Brain pericyte (primary cell): ENCODE measurements at places on chromosomes 5 and 9.

DNA sequence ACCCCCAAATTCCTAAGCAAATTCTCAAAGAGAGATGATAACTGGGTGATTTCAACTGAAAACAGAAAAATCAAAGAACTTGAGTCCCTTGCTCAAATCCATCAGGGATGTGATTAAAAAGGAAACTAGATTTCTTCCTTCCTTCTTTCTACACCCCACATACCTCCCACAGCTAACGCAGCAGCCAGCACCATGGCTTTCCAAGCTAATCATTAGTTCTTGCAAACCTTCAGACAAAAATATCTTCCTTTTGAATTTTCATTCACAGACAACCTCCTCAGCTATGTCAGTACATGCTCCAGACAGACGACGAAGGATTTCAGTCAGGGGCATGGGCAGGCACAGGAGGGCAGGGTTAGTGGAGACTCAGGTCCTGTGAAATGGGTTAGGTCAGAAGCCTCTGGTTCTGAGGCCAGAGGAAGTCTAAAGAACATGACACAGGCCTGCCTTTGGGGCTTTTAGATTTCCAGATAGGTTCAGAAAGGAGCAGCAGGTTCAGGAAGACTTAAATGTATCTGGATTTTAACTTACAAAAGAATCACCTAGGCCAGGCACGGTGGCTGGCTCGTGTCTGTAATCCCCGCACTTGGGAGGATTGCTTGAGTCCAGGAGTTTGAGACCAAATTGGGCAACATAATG is 173.7 kb upstream of the NFIB start:
- DNase-seq = no peak

DNA sequence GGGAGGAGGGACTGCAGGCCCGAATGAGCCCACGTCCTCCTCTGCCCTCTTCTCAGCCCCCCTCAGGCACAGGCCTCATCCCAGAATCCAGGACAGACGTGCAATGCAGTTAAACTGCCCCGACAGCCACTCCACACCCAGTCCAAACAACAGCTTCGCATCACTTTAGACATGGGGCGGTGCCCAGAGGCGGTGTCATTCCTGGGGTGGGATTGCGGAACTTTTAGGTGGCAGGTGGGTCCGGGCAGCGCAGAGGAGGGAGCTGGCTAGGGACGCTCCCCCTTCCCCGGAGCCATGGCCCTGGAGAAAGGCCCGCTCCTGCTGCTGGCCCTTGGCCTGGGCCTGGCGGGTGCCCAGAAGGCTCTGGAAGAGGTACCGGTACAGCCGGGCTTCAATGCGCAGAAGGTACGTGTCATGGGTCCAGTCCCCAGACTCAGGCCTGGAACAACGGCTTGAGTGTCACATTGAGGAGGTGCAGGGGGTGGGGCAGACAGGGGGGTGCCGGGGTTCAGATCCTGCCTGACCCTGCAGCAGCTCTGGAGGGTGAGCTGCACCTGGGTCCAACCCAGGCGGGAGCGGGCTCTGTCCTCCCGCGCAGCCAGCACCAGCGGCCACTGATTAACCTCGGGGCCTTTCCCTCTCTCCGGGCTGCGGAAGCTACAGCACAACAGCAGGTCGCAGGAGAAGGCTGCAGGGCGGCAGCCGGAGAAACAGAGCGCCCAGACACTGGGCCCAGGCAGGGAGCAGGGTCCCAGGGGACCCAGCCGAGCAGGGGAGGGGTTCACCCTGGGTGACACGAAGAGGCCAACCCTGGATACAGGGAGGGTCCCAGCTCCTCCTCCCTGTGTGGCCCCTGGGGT is 25.2 kb downstream of the GLT6D1 start:
- no peak for DNase-seq

DNA sequence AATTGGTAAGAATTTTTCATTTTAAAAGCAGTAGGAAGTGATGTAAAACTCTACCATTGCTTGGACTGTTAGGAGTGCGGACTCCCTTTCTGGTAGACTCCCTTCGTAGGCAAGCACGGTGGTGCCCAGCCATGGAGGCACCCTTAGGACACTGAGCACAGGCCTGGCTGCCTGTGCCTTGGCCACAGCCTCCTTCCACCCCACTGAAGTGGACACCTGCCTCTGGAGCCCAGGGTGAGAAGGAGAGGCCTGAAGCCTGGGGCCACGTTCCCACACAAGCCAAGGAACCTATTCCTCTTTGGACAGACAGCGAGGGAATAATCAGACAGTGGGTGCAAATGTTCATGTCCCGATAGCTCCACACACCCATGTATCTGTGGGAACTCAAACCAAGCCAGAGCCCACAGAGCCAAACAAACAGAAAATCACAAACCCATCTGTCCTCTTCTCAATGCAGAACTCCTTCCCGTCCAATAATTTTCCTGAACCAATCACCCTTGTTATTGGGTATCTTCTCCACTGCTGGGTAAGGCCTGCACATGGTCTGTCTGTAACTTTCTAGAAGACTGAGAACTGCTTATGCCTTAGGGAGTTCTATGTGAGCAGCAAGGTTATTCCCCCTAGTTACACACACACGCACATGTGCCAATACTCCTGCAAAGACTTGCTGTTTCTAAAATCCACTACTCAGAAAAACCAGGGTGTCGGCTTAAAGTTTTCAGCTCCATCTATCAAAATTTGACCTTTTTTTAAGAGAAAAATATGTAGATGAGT is 45.2 kb downstream of the UBE2QL1 start:
- DNase-seq = no peak

DNA sequence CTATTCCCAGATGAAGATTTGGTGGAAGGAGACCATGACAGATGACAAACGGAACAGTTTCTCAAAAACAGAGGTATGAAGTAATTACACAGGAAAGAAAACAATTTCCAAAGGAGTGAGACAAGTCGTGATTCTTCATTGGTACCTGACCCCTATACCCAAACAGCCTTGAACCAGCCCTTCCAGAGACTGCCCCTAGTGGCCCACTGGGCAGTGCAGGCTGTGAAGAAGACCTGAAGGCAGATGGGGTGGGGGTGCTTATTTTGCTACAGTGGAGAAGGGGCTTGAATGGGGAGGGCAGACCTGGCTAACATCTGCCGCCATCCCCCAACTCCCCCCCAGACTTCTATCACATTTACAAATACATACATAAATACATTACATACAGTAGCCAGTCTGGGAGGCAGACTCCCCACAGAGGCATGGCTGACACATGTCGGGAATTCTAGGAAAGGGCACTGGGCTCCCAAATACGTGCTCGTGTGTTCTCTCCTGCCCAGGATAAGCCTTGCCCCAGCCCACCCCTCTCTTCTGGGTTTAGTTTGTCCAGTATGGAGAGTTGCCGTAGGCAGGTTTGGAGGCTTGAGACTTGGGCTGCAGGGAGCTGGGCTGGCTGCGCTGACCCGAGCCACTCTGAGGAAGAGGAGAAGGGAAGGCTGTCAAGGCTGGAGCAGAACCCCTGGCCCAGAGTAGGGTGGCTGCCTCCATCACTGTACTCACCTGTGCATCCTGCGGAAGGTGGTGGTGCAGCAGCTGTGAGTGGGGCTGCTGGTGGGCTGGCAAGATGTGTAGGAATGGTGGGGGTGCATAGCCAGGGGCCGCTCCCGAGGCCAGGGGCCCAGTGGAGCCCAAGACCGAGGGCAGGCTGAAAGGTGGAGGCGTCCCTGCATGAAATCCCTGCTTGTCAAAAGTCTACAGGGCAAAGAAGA is 105.3 kb downstream of the UBE2R2 start:
- no peak for DNase-seq

DNA sequence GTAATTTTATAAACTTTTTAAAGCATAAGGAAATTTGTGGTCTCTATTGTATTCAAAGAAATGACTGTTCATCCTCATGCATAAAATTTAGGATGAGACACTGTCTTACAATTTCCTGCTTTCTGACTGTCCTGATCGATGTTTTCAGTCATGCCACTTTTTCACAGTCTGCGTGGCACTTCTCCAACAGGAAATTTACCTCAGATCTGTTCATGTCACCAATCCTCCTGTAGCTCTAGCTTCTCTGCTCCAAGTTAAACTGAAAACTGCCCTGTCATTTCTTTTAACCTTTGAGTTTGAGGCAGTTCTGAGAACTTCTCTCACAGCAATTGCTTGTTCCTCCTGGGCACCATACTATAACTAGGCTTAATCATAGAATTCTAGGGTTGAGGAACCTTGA is 455.1 kb downstream of the EFNA5 start:
- DNase-seq = no peak

DNA sequence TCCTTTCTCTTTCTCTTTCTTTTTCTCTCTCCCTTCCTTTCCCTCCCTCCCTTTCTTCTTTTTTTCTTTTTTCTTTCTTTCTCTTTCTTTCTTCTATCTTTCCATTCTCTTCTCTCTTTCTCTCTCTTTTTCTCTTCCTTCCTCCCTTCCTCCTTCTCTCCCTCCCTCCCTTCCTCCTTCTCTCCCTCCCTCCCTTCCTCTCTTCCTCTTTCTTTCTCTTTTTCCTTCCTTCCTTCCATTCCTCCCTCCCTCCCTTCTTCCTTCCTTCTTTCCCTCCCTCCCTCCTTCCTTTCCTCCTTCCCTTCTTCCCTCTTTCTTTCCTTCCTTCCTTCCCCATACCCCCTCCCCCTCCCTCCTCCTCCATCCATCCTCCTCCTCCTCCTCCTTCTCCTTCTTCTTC is 243.3 kb upstream of the CTNND2 start:
- DNase-seq = no peak

GRCh38 chr9:81826517-81826906 is 101.7 kb upstream of the SPATA31D4 start:
- no peak for DNase-seq

DNA sequence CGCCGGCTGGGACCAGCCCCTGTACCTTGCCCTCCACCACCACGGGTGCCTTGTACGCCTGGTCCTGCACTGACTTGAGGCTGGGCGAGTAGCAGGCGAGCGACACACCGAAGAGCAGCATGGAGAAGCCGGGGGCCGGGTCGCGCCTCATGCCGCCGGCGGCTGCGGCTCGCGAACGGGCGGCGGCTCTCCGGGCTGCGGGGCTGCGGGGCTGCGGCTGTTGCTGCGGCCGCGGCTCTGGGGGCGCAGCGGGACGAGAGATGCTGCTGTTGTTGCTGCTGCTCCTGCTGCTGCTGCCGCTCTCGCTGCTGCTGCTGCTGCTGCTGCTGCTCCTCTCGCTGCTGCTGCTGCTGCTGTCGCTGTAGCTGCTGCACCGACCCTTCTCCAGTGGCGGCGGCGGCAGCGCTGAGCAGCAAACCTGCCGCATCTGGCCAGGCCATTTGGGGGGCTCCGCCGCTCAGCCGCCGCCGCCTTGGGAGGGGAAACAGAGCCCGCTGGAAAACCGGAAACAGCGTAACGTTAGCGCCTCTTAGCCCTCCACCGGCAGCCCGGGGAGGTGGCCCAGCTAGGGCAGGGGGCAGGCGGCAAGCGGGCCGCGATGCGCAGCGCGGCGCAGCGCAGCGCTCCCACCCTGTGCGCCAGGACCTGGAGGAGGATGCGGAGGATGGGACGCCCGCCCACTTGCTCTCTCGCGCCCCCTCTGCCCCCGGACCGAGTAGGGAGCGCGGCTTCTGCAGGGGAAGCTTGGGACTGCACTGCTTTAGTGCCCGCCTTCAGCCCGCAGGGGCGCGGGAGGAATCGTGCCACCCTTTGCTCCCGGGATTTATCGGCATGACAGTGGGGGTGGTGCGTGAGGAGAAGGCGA is at the start of gene NRG2:
TSS of gene NRG2 (minus strand) at position 657 of the 865 bp plus-strand sequence.
- no peak for DNase-seq

DNA sequence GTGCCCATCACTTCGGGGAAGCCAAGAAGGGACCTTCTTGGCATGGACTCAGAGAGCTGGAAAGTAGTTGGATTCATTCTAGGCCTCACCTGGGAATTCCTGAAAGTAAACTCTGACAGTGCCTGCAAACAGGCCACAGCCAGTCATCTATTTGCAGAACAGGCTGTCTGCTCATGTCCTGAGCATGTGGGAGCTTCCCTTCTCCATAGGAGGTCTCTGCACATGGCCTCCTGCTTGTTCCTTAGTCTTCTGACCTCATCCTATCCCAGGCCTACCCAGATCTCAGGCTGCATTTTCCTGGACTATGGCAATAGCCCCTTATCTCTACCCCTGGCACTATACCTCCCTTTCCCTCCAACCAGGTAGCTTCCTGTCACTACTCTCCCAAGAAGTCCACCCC is 67.2 kb upstream of the FSTL4 start:
- DNase-seq = no peak

GRCh38 chr9:78221425-78221824 is 14.4 kb upstream of the CEP78 start:
- DNase-seq = no peak

DNA sequence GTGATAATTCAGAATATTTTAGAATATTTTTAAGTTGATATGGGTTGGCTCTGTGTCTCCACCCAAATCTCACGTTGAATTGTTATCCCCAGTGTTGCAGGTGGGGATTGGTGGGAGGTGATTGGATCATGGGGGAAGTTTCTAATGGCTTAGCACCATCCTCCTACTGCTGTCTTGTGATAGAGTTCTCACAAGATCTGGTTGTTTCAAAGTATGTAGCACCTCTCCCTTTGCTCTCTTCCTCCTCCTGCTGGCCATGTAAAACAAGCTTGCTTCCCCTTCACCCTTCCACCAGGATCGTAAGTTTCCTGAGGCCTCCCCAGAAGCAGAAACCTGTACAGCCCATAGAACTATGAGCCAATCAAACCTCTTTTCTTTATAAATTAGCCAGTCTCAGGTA is 214.6 kb upstream of the C9orf72 start:
- no peak for DNase-seq

GRCh38 chr5:180366326-180366725 is 13.2 kb upstream of the GFPT2 start:
- no peak for DNase-seq

DNA sequence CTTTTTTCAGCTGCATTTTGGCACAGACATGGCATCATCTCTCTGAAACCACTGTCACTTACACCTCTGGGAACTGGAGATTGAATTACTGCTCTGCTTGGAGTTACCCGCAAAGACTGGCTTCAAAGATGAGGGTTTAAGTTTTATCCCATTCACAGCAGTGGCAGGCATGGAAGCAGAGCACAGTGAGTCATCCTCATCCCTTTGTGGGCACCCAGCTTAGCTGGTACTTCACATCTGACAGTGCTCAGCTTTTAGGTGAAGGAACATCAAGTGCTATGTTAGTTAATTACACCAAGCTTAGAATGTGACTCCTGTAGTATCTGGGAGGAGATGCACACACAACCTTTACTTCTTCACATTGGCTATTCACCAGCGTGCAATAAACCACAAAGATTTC is 24.8 kb upstream of the ALDH1A1 start:
- DNase-seq = no peak

DNA sequence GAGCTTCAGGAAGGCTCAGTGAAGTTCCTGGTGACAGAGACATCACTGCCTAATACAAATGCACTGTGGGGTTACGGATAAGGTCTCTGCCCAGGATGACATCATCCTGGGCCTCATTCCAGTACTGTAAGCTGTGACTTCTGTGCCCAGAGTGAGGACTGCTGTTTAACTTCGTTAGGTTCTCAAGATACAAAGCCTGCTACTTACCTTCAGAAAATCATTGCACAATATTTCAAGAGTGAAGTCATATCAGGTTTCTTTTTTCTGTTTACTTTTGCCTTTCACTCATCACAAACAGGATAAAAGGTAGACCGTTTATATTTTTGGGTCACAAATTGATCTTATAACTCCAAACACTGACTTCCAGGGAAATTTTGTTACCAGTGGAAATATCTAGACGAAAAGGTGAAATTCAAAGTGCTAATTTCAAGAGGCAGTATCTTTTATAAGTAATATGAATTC is 241.2 kb downstream of the PIK3R1 start:
- no peak for DNase-seq

- no peak for DNase-seq
Measured at GRCh38 chr5:135341696-135342550, 57.1 kb downstream of the MACROH2A1 start.

GRCh38 chr9:72160446-72161123 is 11.3 kb downstream of the GDA start:
- no peak for DNase-seq

GRCh38 chr5:172445866-172446265 is 8.5 kb downstream of the SH3PXD2B start:
- no peak for DNase-seq

GRCh38 chr5:60811105-60811504 is 33.0 kb downstream of the ELOVL7 start:
- no peak for DNase-seq
